Mesenteric fat pad (tissue), 1 donor: ENCODE measurements at places on chromosomes 7 and 10.

- no peak for DNase-seq
Measured at GRCh38 chr10:124921261-124921660, 20.7 kb upstream of the ZRANB1 start.

GRCh38 chr7:44167920-44168319 is 21.3 kb downstream of the GCK start:
- no peak for DNase-seq

DNA sequence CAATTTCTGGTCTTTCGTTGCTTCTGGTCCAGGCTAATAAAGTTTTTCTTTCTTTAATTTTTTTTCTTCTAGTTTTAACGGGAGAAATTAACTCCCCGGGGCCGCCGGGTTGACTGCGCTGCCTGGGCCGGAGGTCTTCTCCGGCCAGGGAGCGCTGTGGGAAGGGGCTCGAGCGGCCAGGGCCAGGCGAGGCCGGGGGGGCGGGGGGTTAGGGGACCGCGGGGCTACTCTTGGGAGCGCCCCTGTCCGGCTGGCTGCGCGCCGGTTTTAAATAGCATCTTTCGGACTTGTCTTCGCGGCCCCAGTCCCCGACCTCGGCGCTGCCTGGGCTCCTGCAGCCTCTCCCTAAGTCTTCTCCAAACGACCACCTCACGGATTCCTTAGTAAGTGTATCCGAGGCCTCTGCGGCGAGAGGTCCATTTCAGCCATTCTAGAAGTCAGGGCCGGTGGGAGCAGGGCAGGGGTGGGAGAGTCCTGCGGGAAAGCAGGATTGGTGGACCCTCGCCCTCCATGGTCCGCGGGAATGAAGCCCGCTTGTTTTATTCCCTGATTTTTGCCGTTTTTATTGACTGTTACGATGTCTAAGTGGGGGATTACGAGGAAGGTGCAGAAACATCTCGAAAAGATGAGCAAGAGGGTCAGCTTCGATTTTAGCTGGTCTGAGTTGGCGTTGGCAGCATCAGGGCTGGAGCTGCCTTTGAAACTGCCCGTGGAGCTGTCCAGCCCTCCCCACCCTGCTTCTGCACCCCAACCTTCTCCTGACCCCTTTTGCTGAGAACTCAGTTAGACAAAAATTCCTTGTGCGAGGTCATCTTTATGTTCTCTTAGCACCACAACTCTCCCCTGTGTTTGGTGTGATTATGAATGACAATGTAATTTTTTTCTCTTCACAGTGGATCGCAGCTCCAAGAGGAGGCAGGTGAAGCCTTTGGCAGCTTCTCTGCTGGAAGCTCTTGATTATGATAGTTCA is 555 bp downstream of the PHF14 start:
- no peak for DNase-seq

DNA sequence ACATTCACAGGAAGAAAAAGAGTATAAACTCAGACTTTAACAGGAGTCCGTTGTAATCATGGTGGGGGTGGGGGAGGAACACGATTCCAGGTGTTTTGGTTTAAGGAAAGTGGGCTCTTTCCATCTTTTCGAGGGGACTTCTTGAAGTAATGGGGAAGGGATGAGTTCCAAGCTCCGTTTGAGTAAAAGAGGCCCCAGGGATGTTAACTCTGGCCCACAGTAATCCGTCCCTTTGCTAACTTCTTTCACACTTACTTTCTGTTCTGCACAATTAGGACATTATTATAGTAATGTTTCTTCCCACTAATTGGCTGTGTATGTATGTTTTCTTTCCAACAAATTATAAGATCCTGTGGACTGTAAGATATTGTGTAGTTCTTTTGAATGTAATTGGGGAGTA is 374.4 kb downstream of the BBS9 start:
- no peak for DNase-seq

DNA sequence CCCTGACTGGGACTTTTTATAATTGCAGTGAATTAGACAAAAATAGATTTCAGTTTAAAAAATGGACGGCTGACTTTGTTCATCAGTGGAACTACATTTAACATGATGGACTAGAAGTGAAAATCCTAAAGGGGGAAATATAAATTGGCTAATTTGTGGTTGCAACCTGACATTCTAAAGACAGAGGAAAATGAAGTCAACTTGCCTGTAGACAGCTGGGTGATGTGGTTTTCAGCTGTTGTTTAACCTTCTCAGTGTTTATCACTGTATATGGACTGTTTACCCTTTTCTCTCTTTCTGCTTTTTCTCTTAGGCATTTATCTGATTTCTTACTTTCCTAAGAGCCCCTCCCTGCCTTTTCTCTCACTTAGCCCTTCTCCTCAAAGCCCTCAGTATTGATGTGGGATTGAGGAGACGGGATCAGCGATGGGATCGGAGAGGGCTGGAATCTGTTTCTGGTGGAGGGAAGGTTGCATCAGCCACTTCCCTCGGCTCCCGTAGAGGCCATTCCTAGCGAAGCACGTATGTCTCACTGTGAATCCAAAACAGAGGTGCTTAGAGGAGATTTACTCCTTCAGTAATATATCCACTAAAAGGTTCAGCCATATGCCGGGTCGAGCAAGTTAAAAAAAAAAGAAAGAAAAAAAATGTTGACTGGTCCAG is 109.0 kb upstream of the KLF6 start:
- DNase-seq: no peak

DNA sequence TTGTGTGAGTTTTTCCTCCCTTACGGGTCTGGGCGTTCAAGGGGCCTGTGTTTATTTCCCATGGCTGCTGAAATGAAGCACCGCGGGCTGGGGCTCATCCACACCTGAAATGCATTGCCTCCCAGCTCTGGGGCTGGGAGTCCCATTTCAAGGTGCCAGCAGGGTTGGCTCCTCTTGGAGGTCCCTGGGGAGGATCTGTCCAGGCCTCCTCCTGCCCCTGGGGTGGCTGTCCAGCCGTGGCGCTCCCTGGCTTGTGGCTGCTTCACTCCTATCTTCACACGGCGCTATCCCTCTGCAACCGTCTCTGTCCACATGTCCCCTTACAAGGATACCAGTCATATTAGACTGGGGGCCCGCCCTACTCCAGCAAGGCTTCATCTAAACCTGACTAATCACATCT is 41.1 kb upstream of the CNPY1 start:
- DNase-seq: peak; percentile 68

GRCh38 chr7:25855854-25856782 is 295.9 kb upstream of the NFE2L3 start:
- DNase-seq: no peak

GRCh38 chr7:90396420-90396819 is 6.8 kb upstream of the CLDN12 start:
- DNase-seq: no peak

- DNase-seq: no peak
Measured at GRCh38 chr7:100719523-100720278, 567 bp upstream of the EPO start.

- no peak for DNase-seq
Measured at GRCh38 chr10:63376560-63377304, 89.0 kb downstream of the JMJD1C start.

GRCh38 chr10:131532745-131533341 is 221.3 kb upstream of the TCERG1L start:
- DNase-seq: no peak

GRCh38 chr7:29488977-29489376 is 74.7 kb upstream of the PRR15 start:
- DNase-seq: no peak

DNA sequence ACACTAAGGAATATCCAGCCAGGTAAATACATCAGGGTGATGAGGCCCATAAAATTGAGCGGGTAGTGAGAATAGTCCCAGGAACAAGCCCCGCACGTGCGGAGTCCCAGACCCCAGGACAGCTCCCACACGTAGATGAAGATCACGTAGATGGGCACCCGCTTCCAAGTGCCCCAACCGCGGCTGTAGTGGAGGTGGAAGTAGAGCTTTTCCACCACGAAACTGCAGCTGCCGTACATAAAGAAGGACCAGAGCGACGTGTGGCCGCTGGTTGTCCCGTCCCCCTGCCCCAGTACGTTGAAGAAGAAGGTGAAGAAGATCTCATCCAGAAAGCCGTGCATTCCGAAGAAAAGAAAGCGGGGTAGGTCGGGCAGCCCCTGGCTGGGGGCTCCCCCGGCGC is 948 bp downstream of the TMEM229A start:
- DNase-seq: no peak

GRCh38 chr10:104092749-104093148 is 7.1 kb upstream of the COL17A1 start:
- no peak for DNase-seq

GRCh38 chr7:329691-330281 is 39.8 kb downstream of the FOXL3 start:
- DNase-seq: no peak

DNA sequence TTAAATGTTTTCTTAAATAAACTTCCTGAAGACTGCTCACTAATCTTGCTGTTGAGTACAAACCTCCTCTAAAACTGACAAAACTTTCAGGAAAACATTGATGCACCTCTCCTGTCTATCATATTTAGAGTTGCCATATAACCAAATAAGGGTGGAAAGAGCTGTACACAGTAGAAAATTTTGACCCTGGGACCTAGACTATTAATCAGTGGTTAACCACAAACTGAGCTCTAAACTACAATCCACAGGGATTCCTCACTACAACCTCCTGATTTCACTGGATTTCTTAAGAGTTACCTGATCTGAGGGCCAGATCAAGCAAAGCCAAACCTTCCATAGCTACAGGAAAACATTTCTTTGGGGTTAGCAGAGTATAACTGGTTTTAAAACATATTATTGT is 39.9 kb upstream of the WNT16 start:
- DNase-seq: no peak

DNA sequence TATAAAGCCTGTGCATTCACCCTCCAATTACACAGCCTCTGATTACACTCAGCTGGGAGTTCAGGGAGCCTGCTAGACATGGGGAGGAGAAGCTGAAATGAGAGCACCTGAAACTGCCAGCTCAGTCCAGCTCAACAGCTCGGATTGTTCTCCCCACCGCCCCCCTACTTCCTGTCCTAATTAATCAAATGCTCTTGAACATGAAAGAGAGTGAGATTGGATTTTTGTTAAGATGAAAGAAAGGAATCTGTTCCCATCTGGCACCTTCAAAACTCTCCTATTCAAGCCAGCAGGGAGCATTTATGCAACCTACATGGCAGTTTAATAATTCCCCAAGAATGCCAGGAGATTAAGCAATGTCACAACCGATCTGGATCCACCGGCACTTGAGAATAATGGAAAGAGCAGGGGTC is 98.0 kb downstream of the NPSR1 start:
- no peak for DNase-seq

DNA sequence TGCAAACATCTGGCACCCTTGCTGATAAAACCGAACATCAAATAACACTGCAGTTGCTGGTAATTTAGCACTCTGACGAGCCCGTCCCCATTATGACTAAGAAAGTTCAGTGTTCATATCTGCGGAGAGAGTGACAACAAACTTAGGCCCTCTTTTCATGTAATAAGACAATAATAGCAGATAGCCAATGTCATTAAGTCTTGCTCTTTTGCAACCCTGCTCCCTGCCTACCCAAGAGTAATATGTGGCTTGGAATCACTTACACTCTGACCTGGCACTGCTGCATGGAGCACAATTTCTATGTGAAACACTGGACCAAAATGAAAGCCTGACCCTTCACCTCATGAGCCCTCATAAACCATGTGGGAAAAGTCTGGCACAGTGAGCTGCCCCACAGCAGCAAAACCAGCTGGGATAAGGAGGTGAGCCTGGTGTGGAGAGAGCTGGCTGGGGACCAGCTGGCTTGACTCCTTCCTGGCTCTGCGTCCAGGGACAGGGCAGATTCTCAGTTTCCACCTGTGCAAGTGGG is 86.5 kb downstream of the HIPK2 start:
- DNase-seq: no peak

DNA sequence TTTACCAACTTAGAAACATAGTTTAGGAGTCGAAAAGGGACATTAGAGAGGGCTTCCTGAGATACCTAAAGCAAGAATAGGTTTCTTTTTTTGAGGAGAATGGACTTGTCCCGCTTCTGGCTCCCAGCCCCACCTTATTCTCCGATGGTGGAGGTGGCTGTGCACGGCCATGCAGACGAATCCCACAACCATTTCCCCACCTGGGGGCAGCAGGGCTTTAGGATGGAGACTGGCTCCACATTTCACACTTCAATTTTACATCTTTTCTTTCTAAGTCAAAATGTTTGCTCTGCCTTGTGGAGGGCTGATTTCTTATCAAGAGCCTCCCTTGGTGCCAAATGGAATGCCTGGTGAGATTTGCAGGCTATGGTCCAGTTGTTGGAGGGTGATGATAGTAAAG is 118.5 kb downstream of the GLRX3 start:
- no peak for DNase-seq

- DNase-seq: no peak
Measured at GRCh38 chr7:18179093-18179492, 151.4 kb upstream of the PRPS1L1 start.

DNA sequence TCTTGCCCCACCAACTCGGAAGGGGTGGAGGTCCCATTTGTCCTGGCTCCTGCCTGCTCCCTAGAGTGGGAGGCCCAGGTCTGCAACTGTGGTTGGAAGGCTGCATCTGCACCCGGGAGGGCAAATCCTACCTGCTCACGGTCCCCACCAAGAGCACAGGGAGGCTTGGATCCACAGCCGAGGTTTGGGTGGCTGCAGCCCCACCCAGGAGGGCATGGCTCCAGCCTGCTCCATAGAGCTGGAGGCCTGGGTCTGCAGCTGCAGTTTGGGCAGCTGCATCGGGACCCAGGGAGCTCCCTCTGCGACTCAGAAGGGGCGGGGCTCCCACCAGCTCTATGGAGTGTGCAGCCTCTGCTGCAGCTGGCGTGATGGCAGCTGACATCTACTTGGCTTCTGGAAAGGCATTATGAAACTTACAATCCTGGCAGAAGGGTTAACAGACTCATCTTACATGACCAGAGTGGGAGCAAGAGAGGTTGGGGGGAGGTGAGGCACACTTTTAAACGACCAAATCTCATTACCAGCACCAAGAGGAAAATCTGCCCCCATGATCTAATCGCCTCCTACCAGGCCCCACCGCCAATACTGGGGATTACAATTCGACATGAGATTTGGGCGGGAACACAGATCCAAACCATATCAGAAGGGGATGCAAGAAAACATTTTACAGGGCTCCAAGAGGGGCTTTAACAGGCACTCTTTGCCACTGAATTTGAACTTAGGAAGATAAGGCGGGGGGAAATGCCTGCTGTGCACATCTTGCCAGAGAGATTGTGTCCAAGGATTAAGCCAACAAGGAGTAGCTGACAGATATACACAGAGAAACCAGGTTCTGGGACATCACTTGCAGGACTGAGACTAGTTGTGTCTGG is 8.2 kb upstream of the BLVRA start:
- DNase-seq: peak; percentile 71

GRCh38 chr10:31926765-31927564 is 1.7 kb downstream of the ARHGAP12 start:
- DNase-seq: no peak

GRCh38 chr7:87413951-87414793 is 61.3 kb downstream of the ABCB4 start:
- no peak for DNase-seq

DNA sequence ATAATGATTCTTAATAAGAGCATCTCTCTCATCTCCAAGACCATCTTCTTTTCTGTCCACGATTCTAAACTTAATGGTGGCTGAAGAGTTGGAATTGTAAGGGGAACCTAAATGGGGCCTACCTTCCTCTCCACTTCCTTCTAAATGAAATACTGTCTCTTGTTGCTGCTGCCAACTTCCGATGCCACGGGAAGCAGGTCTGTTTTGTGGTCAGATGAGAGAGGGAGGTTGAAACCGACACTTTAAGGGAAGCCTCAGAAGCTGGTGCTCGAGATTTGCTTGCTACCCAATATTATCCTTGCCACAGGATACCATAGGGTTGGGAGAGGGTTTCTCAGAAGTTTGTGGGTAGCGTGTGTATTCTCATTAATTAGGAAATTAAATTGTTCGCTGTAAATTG is 464.1 kb downstream of the SUGCT start:
- no peak for DNase-seq

GRCh38 chr7:155543011-155543876 is 3.1 kb downstream of the CNPY1 start:
- no peak for DNase-seq
